ENCODE measurements at places on chromosomes 2 and 18.

DNA sequence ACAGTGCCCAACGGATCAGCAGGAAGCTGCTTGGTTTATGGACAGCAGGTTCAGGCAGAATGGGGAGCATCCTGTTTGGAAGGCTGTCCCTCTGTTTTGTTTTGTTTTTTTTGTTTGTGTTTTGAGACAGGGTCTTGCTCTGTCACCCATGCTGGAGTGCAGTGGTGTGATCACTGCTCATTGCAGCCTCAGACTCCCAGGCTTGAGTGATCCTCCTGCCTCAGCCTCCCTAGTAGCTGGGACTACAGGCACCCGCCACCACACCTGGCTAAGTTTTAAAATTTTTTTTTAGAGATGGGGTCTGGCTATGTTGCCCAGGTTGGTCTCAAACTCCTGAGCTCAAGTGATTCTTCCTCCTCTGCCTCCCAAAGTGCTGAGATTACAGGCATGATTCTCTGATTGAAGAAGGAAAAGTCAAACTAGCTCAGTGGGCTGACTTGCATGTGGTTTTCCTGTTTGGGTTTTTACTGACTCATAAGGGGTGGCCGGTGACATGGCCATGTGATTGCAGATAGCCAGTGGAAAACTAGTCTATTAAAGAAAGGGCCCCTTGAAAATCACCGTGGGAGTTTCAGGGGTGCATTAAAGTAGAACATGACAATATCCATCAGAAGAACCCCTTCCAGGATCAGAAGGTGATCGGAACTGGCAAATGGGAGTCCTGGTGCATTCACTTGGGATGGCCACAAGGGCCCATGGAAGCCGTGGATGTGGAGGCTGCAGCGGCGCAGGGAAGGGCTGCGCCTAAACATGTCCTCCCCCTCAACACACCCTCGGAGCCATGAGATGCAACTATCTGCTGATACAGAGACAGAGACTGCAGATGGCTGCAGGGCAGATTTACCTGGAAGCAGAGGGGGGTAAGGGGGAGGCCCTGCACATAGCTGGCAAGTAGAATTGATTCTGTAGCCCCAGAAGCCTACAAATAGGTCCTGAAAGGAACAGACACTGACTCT, 26.5 kb downstream of the AQP12B start:
- no peak for DNase-seq

DNA sequence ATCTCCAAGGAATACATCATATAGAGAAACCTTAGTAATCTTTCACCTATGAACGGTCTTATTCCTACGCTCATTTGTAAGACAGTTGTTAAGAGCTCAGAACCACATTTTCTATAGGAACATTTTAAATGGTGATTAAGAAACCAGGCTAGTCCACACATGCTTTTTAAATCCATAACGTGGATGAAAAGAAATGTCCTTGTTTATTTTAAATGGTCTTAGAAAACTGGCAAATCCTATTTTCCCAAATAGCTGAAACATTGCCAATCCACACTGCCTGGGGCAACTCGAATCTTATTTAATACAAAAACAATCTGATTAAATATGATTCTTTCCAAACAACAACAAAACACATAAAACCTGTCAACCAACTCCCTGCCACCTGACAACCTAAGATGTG, 23.7 kb downstream of the METTL8 start:
- no peak for DNase-seq

- peak; percentile 57 for DNase-seq
These were observed 2.4 kb downstream of the PRELID3A start for GRCh38 chr18:12410081-12410481.

DNA sequence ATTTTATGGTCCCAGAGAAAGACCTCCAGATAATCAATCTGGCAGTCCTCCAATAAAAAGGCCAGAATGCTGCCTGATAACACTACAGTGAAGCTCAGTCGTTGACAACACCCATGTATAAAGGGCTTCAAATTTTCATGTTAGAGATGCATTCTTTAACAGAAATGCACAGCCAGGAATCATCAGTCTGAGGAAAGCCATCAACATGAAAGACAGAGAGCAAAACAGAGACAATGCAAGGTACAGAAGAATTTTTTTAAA, 13.8 kb downstream of the BABAM2 start:
- DNase-seq = no peak

DNA sequence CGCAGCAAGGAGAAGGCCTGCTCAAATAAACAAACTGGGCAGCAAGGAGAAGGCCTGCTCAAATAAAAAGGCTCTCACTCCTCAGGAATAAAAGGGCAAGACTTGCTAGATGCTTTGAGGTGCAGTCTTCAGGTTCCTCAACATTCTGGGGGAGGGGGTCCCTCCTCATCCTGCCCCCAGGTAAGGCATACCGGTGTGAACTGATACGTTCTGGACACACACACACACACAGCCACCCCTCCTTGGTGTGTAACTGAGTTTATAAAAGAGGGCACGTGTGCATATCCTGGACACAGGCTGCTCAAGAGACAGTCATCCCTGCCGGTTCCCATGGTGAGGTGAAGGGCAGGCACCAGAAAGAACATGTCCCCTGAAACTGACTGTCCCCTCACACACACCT, 4.5 kb downstream of the TEX261 start:
- DNase-seq = no peak

- no peak for DNase-seq
These were observed 99.8 kb downstream of the METTL4 start for GRCh38 chr18:2471523-2471922.

DNA sequence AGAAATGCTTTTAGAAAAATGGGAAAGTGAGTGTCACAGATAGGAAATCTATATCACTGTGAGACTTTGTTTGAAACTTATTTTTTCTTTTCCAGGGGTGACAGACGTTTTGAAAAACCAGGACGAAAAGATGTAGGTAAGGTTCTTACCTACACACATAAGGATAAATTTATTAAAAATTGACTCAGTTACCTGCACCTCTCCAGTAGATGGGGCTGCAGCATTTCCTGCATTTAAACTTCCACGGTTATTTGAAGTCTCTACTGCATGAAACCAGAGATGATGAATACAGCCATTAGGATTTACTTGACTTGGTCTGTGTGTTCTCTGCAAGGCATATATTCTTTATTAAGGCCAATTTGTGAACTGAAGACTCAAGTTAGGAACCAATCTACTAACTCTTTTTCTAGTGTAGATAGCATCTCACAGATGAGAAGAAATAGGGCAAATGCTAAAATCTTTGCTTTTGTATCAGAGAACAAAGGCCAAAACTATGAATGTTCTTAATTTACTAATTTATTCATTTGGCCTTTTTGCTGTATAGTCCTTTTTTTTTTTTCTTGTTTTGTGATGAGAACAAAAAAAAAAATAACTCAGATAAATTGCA, 15.0 kb downstream of the KCNJ13 start:
- DNase-seq = no peak

GRCh38 chr2:29766191-29766590, 155.2 kb downstream of the ALK start:
- no peak for DNase-seq

GRCh38 chr2:127128445-127128904, 21.5 kb upstream of the BIN1 start:
- DNase-seq = peak; percentile 83

DNA sequence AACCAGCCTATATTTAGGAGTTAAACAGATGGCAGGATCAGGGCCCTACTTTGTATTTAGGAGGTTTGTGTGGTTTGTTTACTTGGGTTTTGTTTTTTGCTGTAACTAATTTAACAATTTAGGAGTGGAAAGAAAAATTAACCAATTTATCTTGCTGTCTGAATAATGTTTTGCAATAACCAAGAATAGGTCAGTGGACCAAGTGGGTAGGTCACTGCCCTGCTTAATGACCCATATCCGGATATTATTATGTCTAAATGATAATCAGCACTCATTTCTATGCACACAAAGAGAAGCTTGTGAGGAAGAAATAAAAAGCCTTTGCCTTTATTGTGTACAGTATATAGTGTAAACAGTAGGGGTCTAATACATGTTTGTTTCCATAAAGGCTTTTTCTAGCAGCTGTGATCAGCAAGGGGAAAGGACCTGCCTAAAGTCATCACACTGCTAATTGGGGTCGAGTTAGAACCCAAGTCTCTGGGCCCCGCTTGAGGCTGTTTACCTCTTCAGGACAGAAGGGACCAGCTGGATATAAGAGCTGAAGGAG, 76.6 kb downstream of the TGOLN2 start:
- peak; percentile 18 for DNase-seq

All from spleen (tissue), 13 donors.